ENCODE measurements at places on chromosomes 12 and 14.

- DNase-seq: peak; percentile 26
Measured at GRCh38 chr14:69612014-69612782, 802 bp downstream of the SUSD6 start.

DNA sequence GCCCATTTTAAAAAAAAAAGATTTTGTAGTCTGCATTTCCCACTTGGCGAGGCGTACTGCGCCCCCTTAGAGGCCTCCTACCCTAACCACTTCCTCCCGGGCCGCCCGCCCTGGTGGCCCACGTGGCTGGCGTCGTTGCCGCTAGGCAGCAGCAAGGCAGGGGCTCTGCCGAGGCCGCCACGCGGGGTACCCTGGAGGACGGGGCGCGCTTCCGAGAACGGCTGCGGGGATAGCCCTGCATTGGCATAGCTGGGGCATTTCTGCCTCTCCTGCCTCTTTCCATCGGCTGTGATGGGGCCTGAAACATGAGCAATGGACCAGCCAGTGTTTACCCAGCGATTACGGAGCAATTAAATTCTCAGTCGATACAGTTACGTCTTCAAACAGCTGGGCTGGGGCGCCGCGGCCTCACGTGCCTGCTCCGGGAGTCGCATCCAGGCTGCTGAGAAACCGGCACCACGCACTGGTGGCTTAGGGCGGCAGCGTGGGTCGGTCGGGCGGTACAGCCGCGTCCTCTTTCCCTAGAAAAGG, 38.0 kb downstream of the IQSEC3 start:
- peak; percentile 91 for DNase-seq

- no peak for DNase-seq
Measured at GRCh38 chr12:131135786-131136538, 182.3 kb downstream of the ADGRD1 start.

GRCh38 chr14:91313154-91313850, 68.8 kb upstream of the GPR68 start:
- no peak for DNase-seq

DNA sequence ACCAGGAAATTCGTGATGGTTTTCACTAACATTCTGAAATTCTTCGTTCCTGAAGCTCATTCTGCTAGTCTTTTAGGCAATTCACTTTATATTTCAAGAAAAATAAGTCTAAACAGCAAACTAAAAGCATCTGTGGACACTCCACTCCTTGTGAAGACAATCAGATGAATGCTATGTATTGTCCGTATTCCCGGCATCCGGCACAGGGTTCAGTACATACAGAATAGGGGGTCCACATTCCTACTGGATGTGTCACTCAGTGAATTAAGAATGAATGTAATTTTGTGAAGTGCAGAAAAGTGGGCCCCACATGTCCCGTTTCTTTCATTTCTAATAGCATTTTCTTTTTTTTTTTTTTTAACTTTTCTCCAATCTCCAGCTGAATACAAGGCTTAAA, 241.3 kb downstream of the GRIN2B start:
- no peak for DNase-seq

Data from COR-L47 (cell line).